ENCODE measurements at places on chromosomes 16 and 17.

DNA sequence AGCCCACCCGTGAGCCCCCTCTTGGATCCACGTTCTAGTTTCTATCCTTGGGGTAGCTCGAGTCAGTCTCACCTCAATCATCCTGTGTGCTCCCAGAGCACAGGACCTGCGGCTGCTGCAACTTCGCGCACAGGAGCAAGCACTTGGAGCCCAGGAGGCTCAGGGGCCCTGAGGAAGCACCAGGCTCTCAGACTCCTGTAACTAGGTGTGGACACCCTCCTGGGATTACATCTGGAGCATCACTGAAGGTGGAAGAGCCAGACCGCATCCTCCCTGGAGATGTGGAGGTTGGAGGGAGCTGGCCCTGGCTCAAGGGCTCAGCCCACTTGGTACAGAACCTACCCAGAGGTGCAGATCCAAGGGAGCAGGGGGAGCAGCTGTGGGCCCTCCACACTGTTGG is 2.7 kb downstream of the HBQ1 start:
- DNase-seq = no peak

GRCh38 chr16:71594000-71594646 is 17.2 kb upstream of the TAT start:
- no peak for DNase-seq

DNA sequence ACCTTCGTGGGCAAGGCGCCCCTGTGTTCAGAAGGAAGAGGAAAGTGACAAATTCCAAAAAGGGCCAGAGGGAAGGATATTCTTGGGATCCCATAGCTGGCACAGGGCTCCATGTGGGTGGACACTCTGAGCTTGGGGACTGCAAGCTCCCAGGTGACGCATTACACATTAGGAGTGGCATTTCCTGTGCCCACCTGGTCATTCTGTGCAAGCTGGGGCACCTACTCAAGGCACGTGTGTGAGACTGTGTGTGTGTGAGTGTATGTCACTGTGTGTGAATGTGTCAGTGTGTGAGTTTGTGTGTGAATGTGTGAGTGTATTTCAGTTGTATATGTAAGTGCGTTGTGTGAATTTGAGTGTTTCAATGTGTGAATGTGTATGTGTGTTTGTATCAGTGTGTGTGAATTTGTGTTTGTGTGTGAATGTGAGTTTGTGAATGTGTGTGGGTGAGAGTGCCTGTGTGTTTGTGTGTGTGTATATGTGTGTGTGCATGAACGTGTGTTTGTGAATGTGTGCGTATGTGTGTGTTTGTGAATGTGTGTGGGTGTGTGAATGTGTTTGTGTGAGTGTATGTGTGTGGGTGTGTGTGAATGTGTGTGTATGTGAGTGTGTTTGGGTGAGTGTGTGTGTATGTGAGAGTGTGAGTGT is 1.6 kb upstream of the CD300A start:
- DNase-seq = no peak

DNA sequence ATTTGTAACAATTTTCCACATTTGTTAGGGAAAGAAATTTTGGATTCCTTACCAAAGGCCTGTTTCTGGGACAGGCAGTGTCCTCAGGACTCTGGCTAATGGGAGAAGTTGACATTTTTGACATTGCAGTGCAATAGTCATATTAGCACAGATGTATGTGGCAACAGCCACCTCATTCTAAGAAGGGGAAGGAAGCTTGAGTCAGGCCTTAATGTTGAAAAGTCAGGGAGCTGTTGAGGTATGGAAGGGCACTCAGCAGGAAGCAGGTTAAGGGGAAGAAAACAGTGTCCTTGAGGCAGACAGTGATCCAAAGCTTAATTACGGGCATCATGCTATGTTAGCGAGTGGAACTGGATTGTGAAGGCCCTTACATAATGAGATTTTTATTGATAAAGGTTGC is 20.9 kb downstream of the AKTIP start:
- DNase-seq = no peak

DNA sequence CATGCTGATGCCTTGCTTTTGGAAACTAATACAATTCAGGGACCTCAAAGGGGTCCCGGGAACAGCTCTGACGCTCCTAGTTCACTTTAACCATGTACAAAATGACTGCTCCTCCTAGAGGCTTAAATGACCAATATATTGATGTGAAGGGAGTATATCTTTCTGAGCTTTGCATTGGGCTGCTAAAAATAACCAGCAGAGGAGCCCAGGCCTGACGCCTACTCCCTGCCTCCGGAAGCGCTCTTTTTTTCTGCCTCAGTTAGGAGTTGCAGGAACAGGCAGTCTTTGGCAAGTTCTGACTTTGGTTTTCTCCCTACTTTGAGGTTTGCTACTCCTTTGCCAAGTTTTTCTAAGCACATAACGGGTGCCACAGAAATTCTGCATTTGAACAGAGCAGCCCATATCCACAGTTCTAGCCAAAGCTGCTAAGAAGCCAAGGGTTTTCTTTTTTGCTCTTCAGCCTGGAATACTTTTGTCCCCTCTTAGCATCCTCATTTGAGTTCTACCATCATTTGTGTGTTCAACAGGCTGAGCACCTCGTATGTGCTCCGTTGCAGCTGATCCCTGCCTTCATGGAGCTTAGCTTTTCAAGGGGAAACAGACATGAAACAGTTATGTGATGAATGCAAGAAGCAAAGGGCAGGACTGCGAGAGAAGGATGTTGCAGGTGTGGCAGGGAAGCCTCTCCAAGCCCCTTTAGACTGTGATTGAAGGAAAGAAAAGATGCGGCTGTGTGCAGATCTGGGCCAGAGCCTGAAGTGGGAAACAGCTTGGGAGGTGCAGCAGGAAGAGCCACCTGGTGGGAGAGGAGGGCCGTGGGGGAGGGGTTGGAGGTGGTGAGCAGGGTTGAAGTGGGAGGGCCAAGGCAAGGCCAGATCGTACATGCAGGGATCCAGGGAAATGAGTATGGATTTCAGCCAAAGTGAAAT is 2.8 kb upstream of the NAGPA start:
- DNase-seq = no peak

GRCh38 chr16:51455398-51455797 is 304.3 kb upstream of the SALL1 start:
- DNase-seq = no peak

- DNase-seq = no peak
Measured at GRCh38 chr17:78126895-78127238, 1.7 kb downstream of the TMC6 start.

GRCh38 chr16:19853132-19853741 is 31.4 kb downstream of the GPRC5B start:
- no peak for DNase-seq

GRCh38 chr17:73799781-73800627 is 155.8 kb upstream of the SDK2 start:
- no peak for DNase-seq

DNA sequence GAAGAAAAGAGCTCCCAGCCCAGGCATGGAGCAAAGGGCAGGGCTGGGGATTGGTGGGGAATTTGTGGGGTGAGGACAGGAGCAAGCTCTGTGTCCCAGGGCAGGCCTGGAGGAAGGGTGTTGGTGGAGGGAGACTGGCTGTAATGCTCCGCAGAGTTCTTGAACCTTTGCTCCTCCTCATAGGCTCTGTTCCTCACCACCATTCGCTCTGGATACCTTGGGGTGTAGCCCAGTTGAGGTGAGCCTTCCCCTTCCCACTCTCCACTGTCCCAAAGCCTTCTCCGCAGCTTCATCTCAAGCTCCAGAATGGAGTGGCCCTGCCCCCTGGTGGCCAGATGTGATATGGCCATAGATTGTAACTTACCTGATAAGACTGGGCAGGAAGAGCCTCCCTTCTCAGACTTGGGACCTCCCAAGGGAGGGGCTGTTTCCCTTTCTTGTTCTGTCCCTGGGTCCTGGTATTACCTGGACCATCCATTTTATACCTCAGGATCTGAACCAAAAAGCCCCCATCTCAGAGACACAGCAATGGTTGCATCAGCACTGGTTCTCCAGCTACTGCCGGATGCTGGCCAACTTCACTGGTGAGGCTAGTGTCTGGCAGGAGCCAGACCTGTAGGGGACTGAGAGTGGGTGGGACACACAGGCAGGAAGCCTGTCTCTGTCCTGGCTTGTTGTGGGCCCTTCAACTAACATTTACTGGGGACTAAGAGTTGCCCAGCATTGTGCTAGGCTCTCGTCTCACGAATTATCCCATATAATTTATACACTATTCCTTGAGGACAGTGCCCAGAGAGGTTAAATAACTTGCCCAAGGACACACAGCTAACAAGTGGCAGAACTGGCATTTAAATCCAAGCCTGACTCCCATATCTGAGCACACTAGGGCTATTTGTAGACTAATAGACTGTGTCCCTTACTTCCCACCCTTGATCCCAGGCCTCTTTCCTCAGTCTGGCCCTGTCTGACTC is 19.1 kb upstream of the STAC2 start:
- no peak for DNase-seq

- DNase-seq = no peak
Measured at GRCh38 chr16:57284209-57284951, at the start of gene PLLP. Gene PLLP (minus strand): TSS chr16:57284672. CDS start chr16:57284540, 132 bp downstream.

DNA sequence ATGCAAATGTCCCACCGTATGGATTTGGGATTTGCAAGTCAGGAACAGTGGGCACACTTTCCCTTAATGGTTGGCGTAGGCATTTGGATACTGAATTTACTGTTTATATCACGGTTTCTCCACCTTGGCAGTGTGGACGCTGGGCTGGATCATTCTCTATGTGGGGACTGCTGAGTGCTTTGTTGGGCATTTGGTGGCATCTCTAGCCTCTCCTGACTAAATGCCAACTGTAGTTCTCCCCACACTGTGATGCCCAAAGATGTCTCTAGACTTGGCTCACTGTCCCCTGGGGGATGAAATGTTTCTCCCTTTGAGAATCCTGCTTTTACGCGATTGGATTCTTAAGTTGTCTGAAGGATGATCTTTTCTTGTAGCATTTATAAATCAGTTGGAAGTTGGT is 49.0 kb downstream of the RBFOX1 start:
- no peak for DNase-seq

GRCh38 chr17:5527601-5528250 is 41.4 kb downstream of the MIS12 start:
- DNase-seq = no peak

DNA sequence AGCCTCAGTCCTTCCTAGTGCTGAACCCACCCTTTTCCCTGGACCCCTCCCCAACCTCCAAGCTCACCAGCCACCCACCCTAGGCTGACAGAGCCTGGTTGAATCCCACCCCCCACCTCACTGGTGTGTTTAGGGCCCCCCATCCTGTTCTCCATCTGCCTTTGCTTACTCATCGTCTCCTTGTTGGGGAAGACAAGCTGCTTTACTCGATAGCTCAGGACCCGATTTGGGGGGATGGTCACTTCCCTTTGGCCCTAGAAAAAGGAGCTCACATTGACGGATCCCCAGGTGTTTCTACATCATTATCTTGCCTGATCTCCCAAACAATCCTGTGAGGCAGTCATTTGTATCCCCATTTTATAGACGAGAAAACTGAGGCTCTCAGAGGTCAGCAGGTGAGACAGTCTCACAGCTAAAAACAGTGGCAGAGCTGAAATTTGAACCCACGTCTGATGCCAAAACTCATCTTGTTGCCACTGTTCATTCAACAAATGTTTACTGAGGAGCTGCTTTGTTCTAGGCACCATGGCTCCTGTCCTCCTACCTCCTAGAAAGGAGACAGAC is 9.6 kb downstream of the GSDMB start:
- no peak for DNase-seq

DNA sequence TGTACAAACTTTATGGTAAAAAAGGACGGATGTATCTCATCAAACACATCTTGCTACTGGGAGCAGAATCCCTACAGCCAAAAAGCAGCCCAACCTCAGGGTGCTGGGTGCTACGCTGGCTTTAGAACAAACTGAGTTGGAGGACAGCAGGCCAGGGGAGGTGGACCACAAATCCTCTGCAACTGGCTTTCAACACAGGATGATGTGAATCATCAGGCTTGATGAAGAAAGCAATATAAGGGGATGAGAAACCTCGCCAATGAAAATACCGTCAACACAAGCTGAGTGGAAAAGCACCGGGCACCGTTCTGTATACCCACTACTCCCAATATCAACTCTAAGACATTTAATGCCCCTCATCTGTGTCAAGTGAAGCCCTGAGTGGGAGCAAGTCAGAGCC is 14.3 kb downstream of the HBQ1 start:
- no peak for DNase-seq

GRCh38 chr17:68204736-68205135 is 43.1 kb upstream of the AMZ2 start:
- no peak for DNase-seq

- no peak for DNase-seq
Measured at GRCh38 chr16:27515874-27516353, 33.8 kb downstream of the GTF3C1 start.

DNA sequence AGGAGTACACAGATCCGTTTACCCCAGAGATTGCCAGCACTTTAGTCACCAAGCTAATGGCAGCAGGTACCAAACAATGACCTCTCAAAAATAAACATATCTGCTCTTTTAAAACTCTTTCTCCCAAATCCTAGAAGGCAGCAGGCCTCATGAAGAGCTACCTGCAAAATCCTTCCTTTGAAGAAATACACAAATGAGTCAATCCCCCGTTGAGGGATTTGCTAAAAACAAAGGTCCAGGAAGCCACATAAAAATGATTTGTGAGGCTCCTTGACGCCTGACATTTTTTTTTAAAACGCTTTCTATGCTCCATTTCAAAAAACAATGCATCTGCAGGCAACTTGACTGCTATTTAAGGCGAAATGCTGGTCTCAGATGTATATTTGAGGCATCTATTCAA is 58.2 kb downstream of the NACA2 start:
- DNase-seq = no peak

DNA sequence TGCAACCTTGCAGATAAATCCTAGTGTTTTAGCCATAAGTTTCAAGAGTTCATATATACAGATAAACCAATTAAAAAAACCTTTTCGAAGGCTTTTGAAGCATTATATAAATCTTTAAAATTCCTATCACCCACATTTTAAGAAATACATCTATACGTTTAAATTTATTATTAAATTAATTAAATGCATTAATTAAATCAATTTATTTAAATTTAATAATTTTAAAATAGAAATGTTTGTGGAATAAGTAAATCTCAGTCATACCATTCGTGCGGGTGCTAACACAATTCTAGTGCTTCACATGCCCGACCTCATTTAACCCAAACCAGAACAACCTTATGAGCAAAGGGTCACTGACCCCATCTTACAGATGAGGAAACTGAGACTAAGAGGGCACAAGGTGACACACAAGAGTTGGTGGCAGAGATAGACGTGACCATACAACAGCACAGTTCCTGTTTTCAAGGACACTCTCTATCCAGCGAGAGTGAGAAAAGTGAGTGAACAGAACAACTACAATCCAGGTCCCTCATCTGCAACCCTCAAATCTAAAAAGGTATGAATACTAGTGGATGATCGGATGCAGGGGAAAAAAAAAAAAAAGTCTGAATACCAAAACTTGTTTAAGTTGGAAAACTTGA is 1.4 kb downstream of the NSMCE1 start:
- no peak for DNase-seq
